Endodermal cell (in vitro differentiated cells): ENCODE measurements at places on chromosomes 4 and X. TPM values are rescaled to one million over a fixed set of nuclear protein-coding genes. Genes with fewer than 3 reads are reported as not detected.

Gene NCBP2L
- total RNA-seq = not detected in 3 replicates

Gene MOSPD2
- total RNA-seq = 17.6 to 20.4 TPM (median 19.8 TPM) in 3 replicates

Gene SYTL5
- total RNA-seq = 5.1 and 8.1 TPM in 2 replicates

Gene SH2D1A
- not detected in 3 replicates for total RNA-seq

Gene IL21
- total RNA-seq = not detected in 3 replicates

GRCh38 chr4:128715616-128716015 lies 93.9 kb upstream of the JADE1 start:
- no peak for DNase-seq

GRCh38 chrX:44474410-44474809 lies 68.2 kb downstream of the FUNDC1 start:
- no peak for DNase-seq
